HFFc6 (cell line): ENCODE measurements at places on chromosomes 2 and 18.

GRCh38 chr2:117674172-117674571 is 140.3 kb upstream of the DDX18 start:
- DNase-seq: no peak

GRCh38 chr18:7840411-7840810 is 273.3 kb downstream of the PTPRM start:
- no peak for DNase-seq

DNA sequence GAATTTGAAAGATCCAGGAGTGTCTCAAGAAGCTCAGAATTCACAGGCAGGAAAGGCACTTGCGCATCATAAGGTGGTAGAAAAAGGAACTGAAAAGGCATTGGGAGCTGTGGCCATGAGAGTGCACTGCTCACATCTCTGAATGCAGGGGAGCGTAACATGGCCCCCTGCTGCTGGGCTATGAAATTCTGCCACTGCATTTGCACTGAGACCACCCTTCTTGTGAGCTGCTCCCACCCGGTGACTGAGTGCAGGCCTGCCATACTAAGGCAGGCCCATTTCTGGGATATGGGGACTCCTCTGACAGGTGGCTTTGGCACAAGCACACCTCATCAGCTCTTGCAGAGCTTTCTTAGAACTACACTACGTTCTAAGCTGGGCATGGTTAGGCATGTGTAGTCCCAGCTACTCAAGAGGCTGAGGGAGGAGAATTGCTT is 25.3 kb upstream of the STARD7 start:
- DNase-seq: no peak

- no peak for DNase-seq
Observed at GRCh38 chr18:57438743-57439608, 3.8 kb downstream of the ONECUT2 start.

- DNase-seq: no peak
Observed at GRCh38 chr18:59908799-59909198, 9.0 kb downstream of the PMAIP1 start.

DNA sequence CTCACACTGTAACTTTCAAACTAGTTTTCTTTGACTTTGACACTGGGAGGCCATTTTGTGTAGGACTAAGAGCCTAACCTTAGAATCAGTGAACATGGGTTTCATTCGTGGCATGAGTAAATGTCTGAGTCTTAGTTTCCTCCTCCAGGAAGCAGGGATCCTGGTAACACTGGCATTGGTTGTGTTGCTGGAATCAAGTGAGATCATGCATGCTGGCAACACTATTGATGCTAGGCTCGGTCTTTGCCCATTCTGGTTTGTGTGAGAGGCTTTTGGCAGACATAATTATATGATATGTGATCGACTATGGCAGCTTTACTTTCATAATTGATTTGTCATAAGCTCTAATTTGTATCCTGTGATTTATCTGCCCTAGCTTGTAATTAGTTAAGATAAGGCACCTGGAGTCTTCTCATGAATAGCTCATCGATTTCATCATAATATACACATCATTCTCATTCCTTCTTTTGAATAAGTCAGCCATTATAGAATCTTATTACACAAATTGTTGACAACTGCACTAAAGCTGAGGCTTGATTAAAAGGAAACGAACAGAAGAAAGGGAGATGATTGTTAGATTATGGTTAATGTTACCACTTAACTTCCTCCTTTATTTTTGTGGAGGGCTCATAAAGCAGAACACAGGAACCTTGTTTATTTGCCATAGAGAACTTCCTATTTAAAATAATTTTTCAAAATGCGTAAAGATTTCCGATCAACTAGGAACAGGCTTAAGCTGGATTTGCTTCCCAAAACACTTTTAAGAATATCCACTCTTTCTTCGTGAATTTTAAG is 12.6 kb downstream of the PPP1R1C start:
- DNase-seq: no peak

DNA sequence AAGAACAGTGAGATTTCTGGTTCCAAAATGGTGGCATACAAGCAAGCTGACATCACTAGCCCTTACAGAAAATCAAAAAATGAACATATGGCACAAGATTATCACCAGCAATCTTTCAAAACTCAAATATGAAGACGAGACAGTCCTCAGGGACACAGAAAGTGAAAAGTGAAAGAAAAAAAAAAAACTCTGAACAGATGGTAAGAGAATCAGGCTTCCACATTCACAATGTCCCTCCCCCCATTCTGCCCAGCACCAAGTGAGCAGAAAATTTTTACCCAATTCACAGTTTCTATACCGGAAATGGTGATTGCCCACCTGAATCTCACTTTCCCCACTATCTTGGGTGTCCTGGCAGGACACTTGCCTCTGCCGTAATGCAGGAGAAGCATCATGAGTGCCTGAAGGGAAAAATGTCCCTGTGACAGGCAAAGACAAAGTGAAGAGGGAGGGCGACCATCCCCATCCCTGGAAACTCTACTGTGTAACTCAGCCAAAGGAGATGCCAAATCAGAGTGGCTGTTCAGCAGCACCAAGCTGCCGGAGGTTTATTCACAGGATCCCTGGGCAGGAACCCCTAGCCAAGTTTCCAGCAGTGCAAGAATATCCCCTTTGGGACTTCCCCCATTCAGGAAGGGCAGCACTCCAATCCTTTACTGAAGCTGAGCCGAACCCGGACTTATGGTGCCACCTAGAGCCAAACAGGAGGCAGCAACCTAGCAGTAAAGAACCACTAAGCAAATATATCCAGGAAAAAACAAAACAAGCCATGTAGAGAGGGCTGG is 312.2 kb downstream of the LRATD1 start:
- DNase-seq: peak; percentile 13

- no peak for DNase-seq
Observed at GRCh38 chr2:88690591-88691338, 708 bp upstream of the RPIA start.

DNA sequence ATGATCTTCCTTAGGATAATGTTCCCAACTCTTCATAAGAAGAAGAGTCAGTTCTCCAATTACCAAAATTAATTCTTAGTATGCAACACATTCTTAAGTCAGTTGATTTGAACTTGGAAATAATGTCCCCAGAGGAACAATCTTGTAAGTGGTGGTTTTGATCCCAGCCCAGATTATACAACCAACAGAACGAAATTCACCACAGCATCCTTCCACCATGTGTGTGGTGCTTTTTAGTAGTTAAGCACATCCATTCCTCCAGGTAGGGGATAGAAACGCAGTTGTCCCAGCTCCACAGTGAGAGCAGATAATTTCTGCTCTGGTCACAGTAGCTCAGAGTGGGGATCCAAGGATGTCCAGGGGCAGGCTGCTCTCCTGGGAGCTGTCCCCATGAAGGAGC is 161.7 kb upstream of the SLC39A10 start:
- DNase-seq: no peak

DNA sequence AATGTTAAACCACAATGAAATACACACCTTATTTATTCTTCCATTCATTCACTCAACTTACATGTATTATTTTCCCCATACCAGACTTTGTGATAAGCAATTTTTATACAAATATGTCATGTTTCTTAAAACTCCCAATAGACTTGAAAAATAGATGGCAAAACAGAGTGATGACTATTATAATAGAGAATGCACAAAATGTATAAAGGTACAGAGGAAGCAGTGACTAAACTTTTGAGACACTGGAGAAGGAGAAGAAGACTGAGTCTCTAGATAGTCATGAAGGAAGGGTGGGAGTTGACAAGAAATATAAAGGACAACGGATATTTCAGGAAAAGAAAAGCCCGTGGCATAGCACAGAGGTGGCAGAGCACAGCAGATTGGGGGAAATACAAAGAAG is 198.1 kb upstream of the SLC39A10 start:
- no peak for DNase-seq

DNA sequence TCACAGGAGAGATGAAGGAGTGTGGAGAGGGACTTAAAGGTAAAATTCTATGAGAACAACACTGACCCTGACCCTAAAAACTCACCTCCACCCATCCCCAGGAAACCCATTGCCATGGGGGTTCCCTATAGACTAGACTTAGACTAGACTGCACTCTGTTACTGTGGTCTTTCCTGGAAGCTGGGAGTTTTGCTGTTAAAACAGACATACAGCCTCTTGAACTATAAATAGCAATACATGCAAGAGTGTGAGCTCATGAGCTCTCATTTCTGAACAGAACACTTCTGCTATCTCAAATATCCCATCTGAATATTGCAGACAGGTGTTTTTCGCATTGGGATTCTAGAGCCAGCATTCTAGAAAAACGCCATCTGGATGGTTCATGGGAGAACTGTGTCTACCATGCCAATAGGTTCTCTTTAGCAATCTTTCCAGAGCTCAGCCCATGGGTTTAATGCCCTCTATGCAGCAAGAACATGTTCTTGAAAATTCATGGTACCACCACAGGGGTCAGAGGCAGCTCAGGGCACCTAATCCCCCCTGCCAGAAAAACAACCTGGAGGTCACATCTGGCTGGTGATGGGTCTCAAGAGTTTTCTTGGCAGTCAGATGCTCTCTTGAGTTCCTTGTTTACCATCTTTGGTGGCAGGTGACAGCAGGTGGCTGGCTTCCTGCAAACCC is 51.9 kb downstream of the SLC14A2 start:
- DNase-seq: no peak

DNA sequence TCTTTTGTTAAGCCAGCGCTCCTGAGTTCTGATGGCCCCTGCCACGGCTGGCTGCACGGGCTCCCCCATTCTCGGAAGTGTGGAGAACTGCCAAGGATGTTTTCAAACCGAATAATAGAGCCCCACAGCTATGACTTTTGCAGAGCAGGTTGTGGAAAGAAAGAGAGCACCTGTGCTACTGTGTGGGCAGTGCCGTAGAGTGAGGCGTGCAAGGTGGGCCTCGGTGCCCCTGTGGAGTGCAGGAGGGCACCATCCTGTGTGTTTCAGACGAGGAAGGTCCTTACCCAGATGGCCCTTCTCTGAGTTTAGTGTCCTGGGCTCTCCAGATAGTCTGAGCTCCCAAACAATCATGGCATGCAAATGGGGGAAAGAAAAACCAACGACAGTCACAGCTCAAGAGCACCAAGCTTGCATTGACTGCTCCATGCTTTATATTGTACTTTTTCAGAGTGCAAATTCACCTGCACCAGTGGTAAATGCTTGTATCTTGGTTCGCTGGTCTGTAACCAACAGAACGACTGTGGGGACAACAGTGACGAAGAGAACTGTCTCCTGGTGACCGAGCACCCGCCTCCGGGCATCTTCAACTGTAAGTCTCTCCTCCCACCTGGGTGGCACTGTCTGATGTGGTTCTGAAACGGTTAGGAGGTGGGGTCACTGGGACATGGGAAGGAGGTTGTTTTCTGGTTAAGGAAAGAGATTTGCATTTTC is 219.4 kb downstream of the LDLRAD4 start:
- DNase-seq: no peak

GRCh38 chr18:59021500-59021899 is 118.2 kb upstream of the SEC11C start:
- no peak for DNase-seq

DNA sequence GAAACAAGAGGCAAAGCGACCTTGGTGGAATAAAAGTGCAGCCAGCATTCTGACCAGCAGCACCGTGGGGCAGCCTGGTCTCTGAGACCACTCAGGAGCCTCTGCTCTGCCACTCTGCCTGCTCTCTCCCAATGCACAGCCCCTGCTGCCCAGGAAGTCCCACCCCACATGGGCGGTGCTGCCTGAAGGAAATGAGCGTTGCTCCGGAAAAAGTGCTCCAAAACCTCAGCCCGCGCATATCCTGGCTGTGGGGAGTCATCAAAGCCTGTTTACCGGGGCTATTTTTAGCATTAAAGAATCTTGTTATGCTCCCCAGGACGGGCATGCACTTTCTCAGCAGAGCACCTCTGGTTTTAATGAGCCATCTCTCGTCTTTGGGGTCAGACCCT is 54.5 kb downstream of the EPAS1 start:
- no peak for DNase-seq

- DNase-seq: peak; percentile 30
Observed at GRCh38 chr2:44075541-44075940, 79.8 kb upstream of the LRPPRC start.

DNA sequence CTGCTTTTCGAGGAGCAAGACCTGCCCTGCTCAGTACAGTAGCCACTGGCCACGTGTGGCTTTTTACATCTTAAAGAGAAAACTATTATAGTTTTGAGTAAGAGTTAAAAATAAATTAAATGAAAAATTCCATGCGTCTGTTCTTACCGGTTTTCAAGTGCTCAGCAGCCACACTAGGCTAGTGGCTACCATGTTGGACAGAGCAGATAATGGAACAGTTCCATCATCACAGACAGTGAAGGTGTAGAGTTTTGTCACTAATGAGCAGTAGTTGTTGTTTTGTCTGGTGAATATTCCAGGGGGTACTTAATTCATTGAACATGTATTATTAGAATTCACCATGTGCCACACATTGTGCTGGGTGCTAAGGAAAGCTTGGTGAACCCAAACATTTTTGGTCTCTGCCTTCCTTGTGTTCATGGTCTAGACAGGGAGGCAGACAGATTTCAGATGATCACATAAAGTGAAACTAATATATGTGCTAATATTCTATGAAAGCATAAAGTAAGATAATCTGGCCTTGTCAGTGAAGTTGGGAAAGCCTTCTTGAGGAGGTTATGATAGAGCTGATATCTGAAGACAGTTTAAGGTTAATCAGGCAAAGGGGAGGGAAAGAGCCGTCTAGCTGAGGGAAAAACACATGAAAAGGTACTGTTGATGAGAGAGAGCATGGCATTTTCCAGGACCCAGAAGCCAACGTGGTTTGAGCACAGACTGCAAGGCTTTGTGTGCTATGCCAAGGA is 1.4 kb downstream of the ALMS1 start:
- no peak for DNase-seq

- peak; percentile 82 for DNase-seq
Observed at GRCh38 chr2:111694700-111695101, 189.3 kb downstream of the ANAPC1 start.

- DNase-seq: peak; percentile 4
Observed at GRCh38 chr2:133975676-133976428, 278.0 kb upstream of the MGAT5 start.

DNA sequence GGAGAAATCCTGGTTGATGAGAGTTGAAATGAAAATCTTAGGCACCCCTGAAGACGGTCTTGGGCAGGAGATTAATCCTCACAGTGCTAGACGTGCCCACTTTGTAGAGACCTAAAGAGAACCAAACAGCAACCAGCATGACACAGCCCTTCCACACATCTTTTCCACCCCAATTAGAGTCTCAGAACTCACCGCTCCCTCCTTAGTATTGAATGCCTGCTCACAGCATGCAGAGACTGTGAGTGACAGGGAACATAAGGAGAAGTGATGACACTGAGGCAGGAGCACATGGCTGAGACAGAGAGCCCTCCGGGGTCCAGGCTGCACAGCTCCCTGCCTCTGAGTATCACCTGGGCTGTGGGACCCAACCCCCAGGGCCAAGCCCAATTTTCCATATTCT is 367.6 kb downstream of the EIPR1 start:
- DNase-seq: no peak

DNA sequence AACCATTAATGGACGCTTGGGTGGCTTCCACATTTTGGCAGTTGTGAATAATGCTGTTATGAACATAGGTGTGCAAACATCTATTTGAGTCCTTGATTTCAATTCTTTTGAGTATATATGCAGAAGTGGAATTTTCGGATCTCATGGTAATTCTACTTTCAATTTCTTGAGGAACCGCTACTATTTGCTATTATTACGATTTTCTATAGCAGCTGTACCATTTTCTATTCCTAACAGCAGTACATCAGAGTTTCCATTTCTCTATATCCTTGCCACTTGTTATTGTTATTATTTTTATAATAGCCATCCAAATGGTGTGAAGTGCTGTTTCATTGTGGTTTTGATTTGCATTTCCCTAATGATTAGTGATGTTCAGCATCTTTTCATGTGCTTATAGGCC is 69.5 kb downstream of the KIF5C start:
- no peak for DNase-seq
